ENCODE measurements at places on chromosomes 16 and 17. TPM values are rescaled to one million over a fixed set of nuclear protein-coding genes. Genes with fewer than 3 reads are reported as not detected.
A peak's percentile ranks its signal among the peaks of the same experiment; 100 is the strongest.

- no peak for DNase-seq
- peaks cover 13% of the 10 kb centered on the region for H3K4me1 ChIP-seq
- no peak overlapping the region for H3K27ac ChIP-seq
- no peak overlapping the region for H3K4me3 ChIP-seq
- no peaks in the 10 kb centered on the region for H3K27me3 ChIP-seq
- no peaks in the 10 kb centered on the region for H3K36me3 ChIP-seq
Measured at GRCh38 chr17:8186446-8186786, 3.6 kb downstream of the BORCS6 start.

GRCh38 chr17:67629971-67630320 lies 87.8 kb upstream of the NOL11 start:
- DNase-seq = no peak
- H3K36me3 ChIP-seq = peaks cover 2% of the 10 kb centered on the region
- no peaks in the 10 kb centered on the region for H3K27me3 ChIP-seq

DNA sequence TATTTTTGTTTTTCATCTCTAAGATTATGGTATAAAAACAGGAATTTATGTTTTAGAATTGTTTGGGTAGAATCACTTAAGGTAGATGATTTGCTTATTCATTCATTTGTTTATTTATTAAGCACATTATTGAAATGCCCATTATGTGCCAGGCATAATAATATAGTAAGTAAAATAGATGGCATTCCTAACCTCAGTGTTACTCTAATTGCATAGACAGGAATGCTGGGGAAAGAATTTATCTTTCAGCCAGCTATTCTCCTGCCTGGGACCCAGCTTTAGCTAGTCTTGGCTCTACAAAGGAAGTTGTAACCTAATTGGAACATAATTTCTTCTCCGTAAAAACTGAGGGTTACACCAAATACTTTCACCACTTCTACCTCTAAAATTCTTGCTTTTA lies 44.6 kb downstream of the NFAT5 start:
- H3K27ac ChIP-seq = no peak overlapping the region
- H3K36me3 ChIP-seq = peaks cover 4% of the 10 kb centered on the region
- H3K4me3 ChIP-seq = no peak overlapping the region
- no peak for DNase-seq
- H3K27me3 ChIP-seq = no peaks in the 10 kb centered on the region

GRCh38 chr17:16909472-16910246 lies 62.3 kb downstream of the TNFRSF13B start:
- H3K27me3 ChIP-seq = peaks cover 14% of the 10 kb centered on the region
- no peak overlapping the region for H3K27ac ChIP-seq
- no peaks in the 10 kb centered on the region for H3K36me3 ChIP-seq
- no peak for DNase-seq

DNA sequence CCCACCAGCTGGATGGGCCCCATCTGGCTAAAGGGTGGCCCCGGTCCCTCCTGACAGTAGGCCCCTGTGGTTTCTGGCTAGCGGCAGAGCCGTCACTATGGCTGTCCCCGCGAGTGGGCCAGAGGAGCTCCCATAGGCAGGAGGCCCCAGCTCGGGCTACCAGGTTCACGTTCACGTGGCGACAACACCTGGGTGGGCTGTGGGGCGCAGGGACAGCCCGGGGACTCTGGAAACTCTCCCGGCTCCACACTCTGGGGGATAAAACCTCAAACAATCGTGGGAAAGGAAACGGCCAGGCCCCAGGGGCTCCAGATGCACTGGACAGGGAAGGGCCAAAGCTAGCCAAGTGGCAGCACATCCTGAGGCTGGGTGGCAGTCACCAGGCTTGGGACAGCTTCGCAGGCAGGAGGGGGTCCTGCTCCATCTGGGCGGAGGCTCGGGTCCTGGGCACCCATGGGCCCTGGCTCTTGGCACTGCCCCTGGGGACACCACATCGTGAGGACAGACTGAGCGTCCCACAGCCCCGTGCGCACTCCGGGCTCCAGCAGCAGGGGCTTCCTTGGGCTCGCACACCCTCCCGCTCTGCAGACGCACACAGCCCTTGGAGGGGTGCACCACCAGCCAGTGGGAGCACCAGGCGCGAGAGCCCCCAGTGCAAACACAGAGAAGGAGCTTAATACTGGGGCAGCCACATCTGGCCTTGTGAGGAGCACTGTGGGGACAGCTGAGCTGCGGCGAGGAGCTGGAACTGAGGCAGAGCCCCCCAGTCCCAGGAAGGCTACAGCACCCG lies 4.4 kb downstream of the RNF166 start:
- DNase-seq = peak; percentile 30
- H3K4me1 ChIP-seq = peaks cover 64% of the 10 kb centered on the region

GRCh38 chr17:42754782-42755181 lies 6.2 kb upstream of the RAMP2 start:
- H3K36me3 ChIP-seq = no peaks in the 10 kb centered on the region
- no peaks in the 10 kb centered on the region for H3K4me1 ChIP-seq
- no peak overlapping the region for H3K27ac ChIP-seq
- no peak for DNase-seq

GRCh38 chr16:56743840-56744239 lies 13.9 kb downstream of the NUP93 start:
- H3K4me3 ChIP-seq = no peak overlapping the region
- peaks cover 22% of the 10 kb centered on the region for H3K4me1 ChIP-seq
- H3K36me3 ChIP-seq = peaks cover 11% of the 10 kb centered on the region
- no peak overlapping the region for H3K27ac ChIP-seq
- H3K27me3 ChIP-seq = no peaks in the 10 kb centered on the region

- no peak overlapping the region for H3K27ac ChIP-seq
- no peaks in the 10 kb centered on the region for H3K27me3 ChIP-seq
- peaks cover 9% of the 10 kb centered on the region for H3K4me1 ChIP-seq
Measured at GRCh38 chr16:28320741-28321140, 28.4 kb downstream of the SBK1 start.

- no peak overlapping the region for H3K27ac ChIP-seq
- no peak overlapping the region for H3K4me3 ChIP-seq
- H3K4me1 ChIP-seq = peaks cover 5% of the 10 kb centered on the region
- no peaks in the 10 kb centered on the region for H3K27me3 ChIP-seq
- no peaks in the 10 kb centered on the region for H3K36me3 ChIP-seq
Measured at GRCh38 chr16:72493716-72494415, 321.9 kb upstream of the PMFBP1 start.

- peaks cover under 1% of the 10 kb centered on the region for H3K27me3 ChIP-seq
- no peaks in the 10 kb centered on the region for H3K36me3 ChIP-seq
Measured at GRCh38 chr16:2478279-2478678, 3.4 kb downstream of the TBC1D24 start.

- H3K36me3 ChIP-seq = no peaks in the 10 kb centered on the region
- no peak for DNase-seq
- peaks cover 4% of the 10 kb centered on the region for H3K27me3 ChIP-seq
- H3K27ac ChIP-seq = no peak overlapping the region
Measured at GRCh38 chr17:79706931-79707850, 23.6 kb upstream of the ENPP7 start.

- no peak for DNase-seq
- no peaks in the 10 kb centered on the region for H3K36me3 ChIP-seq
- no peak overlapping the region for H3K27ac ChIP-seq
- H3K27me3 ChIP-seq = no peaks in the 10 kb centered on the region
- H3K4me1 ChIP-seq = peaks cover 5% of the 10 kb centered on the region
- H3K4me3 ChIP-seq = no peak overlapping the region
Measured at GRCh38 chr17:79984045-79984840, 51.4 kb downstream of the TBC1D16 start.

- no peak overlapping the region for H3K27ac ChIP-seq
- H3K4me3 ChIP-seq = no peak overlapping the region
- no peaks in the 10 kb centered on the region for H3K27me3 ChIP-seq
- no peak for DNase-seq
- H3K4me1 ChIP-seq = no peaks in the 10 kb centered on the region
Measured at GRCh38 chr17:65618516-65618915, 57.1 kb upstream of the AXIN2 start.

DNA sequence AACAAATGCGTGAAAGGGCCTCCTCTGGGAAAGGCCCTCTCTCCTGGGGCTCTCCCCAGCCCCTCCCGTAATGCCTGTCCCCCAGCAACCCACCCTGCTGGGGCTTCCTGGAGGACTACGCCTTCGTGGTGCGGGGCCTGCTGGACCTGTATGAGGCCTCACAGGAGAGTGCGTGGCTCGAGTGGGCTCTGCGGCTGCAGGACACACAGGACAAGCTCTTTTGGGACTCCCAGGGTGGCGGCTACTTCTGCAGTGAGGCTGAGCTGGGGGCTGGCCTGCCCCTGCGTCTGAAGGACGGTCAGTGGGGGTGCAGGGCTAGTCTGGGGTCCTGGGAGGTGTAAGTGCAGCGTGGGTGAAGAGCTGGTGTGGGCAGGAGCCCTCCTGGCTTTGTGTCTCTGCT lies 4.9 kb downstream of the SPATA20 start:
- DNase-seq = no peak
- H3K4me1 ChIP-seq = no peaks in the 10 kb centered on the region
- H3K27ac ChIP-seq = no peak overlapping the region
- H3K27me3 ChIP-seq = no peaks in the 10 kb centered on the region
- no peaks in the 10 kb centered on the region for H3K36me3 ChIP-seq
- no peak overlapping the region for H3K4me3 ChIP-seq

DNA sequence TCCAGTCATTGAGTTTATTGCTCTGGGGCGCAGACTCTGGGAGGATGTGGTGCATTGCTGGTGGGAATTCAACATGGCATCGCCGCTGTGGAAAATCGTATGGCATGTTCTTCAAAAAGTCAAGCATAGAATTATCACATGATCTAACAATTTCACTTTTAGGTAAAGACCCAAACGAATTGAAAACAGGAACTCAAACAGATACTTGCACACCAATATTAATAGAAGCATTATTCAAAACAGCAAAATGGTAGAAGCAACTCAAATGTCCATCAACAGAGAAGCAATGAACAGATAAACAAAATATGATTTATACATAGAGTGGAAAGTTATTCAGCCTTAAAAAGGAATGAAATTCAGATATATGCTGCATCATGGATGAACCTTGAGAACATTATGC lies 15.9 kb downstream of the PIK3R6 start:
- no peaks in the 10 kb centered on the region for H3K27me3 ChIP-seq
- peaks cover 11% of the 10 kb centered on the region for H3K4me1 ChIP-seq
- no peak for DNase-seq
- no peaks in the 10 kb centered on the region for H3K36me3 ChIP-seq
- no peak overlapping the region for H3K27ac ChIP-seq

CRHR1 gene
- not detected for total RNA-seq

C1QTNF8 gene
- total RNA-seq = not detected

TAC4 gene
- total RNA-seq = not detected

IL17C gene
- total RNA-seq = 0.22 TPM

EVI2A gene
- total RNA-seq = 25.5 TPM

ANKRD13B gene
- 14.1 TPM for total RNA-seq

TMEM204 gene
- total RNA-seq = 15.5 TPM

EXOC3L1 gene
- not detected for total RNA-seq
